Epithelial cell of proximal tubule (primary cell): ENCODE measurements at places on chromosomes 3 and 15.

DNA sequence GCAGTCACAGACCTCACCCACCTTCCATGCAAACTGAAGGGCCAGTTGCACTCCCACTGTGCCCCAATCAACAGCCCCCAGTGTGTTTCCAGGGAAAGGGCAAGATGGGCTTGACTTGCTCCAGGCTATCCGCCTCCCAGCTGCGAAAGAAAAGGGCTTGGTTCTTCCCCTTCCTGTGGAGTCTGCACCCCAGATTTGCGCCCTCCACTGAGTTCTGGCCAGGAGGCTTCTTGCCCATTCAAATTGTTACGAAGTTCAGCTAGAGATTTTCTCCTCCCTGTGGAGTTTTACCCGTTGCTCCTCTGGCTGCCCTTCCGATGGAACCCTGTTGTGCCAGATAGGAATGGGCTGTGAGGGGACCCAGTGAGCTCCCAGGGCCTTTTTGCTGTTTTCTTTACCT is 1096.9 kb upstream of the ALCAM start:
- DNase-seq: no peak

- DNase-seq: no peak
Measured at GRCh38 chr15:89728254-89728653, 22.8 kb downstream of the MESP1 start.

GRCh38 chr15:70453238-70453637 is 310.1 kb downstream of the UACA start:
- DNase-seq: no peak

GRCh38 chr3:187804120-187804744 is 59.0 kb upstream of the BCL6 start:
- no peak for DNase-seq

- DNase-seq: no peak
Measured at GRCh38 chr3:128498127-128498626, 5.2 kb upstream of the GATA2 start.
